ENCODE measurements at places on chromosomes 6 and 20.

DNA sequence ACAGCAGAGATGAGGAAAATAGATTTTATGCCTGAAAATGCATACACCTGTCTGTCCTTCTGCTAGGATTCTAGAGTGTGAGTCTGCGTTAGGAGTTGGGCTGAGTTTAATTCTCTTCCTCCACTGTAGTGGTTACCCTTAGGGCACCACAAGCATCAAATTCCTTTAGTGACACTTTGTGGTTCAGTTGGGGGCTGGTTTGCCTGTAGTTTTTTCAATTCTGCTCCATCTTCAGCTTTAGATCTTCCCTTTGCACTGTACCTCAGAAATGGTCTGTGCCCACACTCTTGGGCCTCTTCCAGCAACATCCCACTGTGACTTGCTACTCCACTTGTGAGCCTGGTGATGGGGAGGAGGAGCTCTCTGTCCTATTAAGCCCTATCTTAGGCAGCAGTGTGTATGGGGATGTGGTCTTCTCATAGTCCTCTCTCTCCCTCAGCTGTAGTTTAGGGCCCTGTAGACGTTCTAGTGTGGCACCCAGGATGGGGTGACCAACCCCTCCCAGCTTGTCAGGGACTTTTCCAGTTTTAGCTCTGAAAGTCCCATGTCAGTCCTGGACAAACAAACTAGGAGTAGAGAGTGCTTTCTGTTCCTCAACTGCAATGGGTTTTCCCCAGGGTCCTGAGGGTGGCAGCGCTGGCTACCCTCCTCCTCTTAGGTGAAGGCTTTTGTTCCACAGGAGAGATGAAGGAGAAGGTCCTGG is 19.7 kb upstream of the OGFRL1 start:
- DNase-seq: no peak

DNA sequence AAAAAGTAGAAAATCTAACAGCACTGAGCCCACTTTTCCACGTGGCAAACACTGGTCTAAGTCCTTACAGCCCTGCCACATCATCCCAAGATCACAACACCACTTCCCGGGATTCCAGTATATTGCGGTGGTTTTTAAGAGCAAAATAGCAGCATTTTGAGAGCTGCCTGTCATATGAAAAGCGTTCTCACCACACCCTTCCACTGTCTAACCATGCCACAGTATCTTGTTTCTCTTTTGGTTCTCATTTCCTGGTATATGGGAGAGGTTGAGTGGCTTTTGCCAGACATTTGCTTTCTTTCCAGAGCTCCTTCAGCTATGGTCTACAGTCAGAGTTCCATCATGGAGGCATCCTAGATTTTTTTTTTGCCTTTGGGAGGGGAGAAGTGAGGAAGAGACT is 243.0 kb downstream of the TSHZ2 start:
- no peak for DNase-seq

DNA sequence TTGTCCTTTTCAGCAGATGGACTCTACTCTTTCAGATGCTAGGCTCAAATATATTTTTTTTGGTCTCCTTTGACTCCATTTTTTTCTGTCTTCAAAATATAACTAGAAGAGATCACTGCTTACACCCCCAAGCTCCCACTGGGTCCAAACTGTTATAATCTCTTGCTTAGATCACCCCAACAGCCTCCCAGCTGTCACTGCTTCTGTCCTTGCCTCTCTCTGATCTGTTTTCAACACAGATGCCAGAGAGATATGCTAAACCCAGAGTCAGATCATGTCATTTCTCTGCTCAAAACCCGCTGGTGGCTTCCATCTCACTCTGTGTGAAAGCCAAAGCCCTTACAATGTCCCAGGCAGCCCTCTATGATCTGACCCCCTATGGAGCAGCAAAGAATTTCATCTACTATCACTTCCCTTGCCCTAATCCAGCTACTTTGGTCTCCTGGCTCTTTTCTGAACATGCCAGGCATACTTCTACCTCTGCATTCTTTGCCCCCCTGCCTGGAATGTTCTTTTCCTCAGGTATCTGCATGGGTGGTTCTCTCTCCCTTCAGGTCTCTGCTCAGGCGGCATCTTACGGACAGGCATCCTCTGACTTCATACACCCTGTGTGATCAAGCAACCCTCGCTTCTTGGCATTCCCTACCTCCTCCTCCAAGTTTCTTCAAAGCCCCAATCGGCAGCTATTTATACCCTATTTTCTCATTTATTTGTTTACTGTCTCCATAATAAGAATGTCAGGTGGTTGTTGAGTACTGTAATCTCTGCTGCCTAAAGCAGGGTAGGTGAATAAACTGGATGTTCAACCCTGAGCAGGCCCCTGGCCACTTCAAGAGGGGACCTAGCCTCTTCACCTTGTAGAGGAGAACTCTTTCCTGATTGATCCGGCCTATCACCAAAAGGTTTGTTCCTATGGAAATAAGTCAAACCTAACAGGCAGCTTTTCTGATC is 43.6 kb upstream of the SLC4A11 start:
- DNase-seq: no peak

DNA sequence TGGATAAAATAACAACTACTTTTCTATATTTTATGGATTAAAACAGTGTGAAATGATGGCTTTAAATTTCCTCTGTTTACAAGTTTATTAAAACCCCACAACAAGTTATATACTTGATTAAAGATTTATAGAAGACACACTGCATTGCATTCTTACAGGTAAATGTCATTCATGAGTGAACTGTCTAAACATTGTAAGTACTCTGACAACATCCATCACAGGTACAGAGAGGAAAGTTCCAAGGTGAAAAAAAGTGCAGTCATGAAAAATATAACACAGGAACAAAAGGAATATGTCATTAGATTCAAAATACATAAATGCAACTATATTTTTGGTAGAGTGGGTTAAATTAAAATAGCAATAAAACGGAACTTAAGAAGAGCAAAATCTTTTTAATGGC is 156.9 kb downstream of the KHDRBS2 start:
- no peak for DNase-seq

DNA sequence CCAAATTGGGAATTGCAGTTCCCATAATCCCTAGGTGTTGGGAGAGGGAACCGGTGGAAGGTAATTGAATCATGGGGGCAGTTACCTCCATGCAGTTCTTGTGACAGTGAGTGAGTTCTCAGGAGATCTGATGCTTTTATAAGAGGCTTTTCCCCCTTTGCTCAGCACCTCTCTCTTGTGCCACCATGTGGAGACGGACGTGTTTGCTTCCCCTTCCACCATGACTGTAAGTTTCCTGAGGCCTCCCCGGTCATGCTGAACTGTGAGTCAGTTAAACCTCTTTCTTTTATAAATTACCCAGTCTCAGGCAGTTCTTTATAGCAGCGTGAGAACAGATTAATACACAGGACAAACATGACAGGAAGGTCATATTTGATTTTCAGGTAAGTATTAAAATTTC is 25.3 kb upstream of the HECA start:
- no peak for DNase-seq

DNA sequence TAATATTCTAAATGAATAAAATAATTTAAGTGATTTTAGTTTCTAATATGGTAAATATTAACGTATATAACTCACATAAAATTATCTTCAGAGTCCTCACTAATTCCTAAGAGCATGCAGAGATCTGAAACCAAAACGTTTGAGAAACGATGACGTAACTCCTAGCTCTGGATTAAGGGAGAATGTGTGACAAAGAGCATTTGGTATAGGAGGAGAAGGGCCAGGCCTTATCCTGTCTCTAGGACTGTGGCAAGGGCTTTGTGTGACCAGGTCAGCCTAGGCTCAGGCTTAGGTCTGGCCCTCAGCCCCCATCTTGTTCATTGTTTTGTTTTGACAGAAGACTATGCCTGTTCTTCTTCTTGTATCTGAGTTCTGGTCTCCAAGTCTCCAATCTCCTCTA is 19.2 kb upstream of the POLR1H start:
- DNase-seq: no peak

- DNase-seq: no peak
Measured at GRCh38 chr6:101534821-101535220, 141.3 kb downstream of the GRIK2 start.

DNA sequence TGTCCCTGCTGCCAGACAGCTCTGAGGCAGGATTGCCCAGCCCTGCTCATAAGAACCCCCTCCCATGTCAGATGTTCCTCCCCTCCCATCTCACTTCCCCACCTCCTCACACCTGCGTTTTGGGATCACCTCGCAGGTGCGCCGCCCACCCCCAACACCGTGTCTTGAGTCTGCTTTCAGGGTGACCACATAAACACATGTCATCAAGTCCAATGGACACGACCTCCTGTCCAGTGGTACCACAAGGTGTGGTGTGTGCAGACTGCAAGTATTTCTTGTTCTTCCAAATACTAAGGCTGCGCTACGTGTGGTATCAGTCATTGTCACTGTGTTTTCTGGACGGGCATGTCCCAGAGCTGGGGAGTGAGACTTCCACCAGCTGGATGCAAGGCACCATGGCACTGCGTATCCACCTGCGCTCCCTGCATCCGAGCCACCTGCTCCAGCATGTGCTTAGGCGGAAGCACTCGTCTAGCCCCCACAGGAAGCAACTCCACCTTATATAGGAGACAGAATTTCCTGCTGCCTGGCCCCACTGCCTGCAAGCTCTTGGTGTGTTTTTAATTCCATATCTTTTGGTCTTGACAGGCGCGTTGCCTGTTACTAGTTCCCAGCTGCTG is 119.7 kb upstream of the NXT1 start:
- DNase-seq: no peak

- no peak for DNase-seq
Measured at GRCh38 chr6:360764-361373, 30.7 kb upstream of the IRF4 start.

DNA sequence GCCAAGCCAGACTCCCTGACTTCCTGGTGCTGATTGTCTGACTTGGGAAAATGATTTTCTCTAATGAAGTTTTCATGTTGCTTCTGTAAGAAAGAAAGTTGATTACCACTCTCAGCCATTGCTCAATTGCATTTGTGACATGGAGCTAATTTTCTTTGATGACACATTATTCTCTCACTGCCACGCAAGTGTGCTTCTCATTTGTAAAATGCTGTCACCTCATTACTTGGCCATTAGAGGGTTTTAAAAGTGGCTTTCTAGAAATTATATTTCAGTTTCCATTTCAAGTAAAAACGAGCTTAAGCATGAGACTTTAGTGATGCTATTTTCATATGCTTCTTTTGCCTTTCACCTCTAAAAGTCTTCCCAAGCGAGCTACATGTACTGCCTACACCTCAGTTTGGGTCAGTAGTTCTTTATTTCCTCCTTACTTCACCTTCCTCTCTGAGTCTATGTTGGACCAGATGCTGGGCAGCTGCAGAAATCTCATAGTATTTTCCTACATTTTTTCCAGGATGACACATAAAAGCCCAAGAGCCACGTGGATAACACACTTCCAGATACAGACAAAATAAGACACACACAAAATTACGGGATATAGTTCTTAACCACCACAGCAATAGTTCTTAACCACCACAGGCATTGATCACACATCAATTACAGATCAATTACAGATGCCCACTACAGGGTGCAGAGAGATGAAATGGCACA is 6.3 kb upstream of the FAM210B start:
- no peak for DNase-seq

- no peak for DNase-seq
Measured at GRCh38 chr6:47310131-47310480, 401 bp upstream of the TNFRSF21 start.

GRCh38 chr6:35223396-35223795 is 9.6 kb downstream of the SCUBE3 start:
- DNase-seq: no peak

- DNase-seq: no peak
Measured at GRCh38 chr6:12594530-12594893, 122.1 kb upstream of the PHACTR1 start.

- DNase-seq: no peak
Measured at GRCh38 chr6:28078050-28078449, 2.3 kb upstream of the ZNF165 start.

- no peak for DNase-seq
Measured at GRCh38 chr6:108589244-108589791, 28.6 kb downstream of the FOXO3 start.

DNA sequence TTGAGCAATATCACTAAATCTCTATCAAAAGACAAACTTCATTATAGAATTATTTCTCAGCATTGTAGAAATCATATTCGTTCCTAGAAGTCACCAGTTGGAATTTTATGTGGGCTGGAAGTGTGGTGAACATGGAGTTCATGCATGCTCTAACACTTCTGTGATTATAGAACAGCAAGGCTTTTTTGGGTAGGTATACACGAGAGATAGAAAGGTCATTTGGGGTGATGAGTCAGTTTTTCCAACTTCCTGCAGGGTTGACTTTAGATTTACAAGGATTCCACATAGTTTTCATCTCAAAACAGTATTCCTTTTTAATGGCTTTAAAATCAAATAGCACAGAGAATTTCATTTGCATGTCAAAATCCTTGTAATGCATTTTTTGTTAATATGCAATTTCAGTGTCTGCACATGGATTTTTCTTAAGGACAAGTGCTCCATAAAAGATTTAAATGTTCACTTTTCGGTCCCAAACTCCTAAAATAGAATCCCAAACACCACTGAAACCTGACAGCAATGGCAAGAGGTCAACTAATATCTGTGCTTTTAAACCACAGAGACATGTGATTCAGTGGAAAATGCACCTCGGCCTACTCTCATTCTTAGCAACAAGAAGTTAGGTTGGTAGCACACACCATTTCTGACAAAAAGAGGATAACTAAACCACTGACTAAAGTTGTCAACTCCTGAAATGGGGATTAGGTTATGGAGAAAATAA is 211.0 kb downstream of the MOXD1 start:
- no peak for DNase-seq

- DNase-seq: no peak
Measured at GRCh38 chr20:58605292-58606065, 45.6 kb upstream of the STX16 start.

DNA sequence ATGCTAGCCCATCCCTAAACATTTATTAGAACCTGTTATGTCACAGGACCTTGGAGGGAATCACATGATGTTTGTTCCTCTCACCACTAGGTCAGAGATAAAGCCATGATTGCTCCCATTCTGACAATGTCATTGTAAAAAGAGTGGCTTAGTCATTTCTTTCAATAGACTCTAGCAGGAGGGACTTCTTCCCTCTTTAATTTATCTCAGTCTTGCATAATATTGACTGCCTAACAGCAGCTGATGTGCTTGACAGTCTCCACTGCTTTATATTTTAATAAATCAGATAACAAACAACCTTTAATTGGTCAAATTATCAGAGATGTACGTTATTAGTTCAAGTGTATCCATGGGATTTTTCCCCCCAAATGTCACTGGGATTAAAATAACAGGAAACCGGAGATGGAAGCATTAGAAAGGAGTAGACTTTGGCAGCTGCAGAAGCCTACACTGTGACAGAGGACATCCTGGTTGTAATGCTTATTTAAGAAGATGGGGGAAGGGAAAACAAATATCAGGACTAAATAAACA is 39.6 kb downstream of the LAMA4 start:
- DNase-seq: no peak

GRCh38 chr20:46351357-46352058 is 43.2 kb upstream of the CDH22 start:
- no peak for DNase-seq

GRCh38 chr6:148272597-148272996 is 70.0 kb upstream of the SASH1 start:
- DNase-seq: no peak

- DNase-seq: no peak
Measured at GRCh38 chr6:35427851-35428321, 24.3 kb upstream of the FANCE start.
